ENCODE measurements at places on chromosomes 4 and X.

- no peak for DNase-seq
These were observed 21.4 kb downstream of the GAB3 start for GRCh38 chrX:154729439-154729838.

DNA sequence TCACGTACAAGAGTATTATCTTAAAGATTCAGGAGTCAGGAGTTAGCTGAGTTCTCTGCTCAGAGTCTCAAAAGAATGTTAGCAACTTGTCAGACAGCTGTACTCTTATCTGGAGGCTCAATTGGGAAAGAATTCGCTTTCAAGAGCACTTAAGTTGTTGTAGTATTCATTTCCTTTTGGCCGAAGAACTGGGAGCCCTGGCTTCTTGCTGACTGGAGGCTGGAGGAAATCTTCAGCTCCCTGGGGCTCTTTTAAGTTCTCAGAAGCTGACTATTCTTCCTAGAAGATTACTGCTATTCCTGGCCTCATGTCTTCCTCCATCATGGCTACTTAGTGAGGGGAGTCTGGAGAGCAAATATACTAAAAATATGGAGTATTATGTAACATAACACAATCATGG, 587.2 kb downstream of the EPHA5 start:
- DNase-seq: no peak

- no peak for DNase-seq
These were observed 84.2 kb downstream of the SORCS2 start for GRCh38 chr4:7276515-7276914.

GRCh38 chr4:141375855-141376254, 155.2 kb downstream of the ZNF330 start:
- DNase-seq: no peak

GRCh38 chrX:68894142-68894512, 65.3 kb downstream of the EFNB1 start:
- DNase-seq: no peak

GRCh38 chr4:77009511-77010115, 60.1 kb downstream of the SEPTIN11 start:
- DNase-seq: no peak

Measured in activated CD4-positive, alpha-beta T cell treated with anti-CD3 and anti-CD28 coated beads for 4 hours (primary cell).